ENCODE measurements at places on chromosomes 4 and X.

DNA sequence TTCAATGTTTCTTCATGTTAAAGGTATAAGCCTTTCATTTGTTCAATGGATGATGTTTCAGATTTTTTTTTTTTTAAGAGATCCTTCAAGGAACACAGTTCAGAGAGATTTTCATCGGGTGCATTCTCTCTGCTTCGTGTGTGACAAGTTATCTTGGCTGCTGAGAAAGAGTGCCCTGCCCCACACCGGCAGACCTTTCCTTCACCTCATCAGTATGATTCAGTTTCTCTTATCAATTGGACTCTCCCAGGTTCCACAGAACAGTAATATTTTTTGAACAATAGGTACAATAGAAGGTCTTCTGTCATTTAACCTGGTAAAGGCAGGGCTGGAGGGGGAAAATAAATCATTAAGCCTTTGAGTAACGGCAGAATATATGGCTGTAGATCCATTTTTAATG, 75.8 kb downstream of the NPNT start:
- no peak for DNase-seq

DNA sequence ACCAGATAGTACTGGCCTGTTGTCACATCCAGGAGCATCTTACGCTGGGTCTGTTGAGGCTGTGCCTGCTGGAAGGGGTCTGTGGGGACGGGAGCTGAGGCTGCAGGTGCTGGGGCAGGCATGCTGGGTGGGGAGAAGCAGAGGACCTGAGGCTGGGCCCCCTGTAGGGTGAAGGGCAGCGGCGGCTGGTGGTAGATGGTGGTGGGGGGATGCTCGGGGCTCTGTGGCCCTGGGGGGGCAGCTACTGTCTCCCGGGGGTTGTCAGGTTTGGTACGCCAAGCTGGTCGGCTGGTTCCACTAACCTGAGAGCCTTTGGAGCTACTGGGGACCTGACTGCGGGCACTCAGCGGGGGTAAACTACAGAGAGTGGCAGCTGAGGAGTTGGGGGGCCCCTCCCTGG, 7.8 kb downstream of the C4orf54 start:
- DNase-seq = no peak

GRCh38 chr4:70712604-70713452, 8.9 kb upstream of the RUFY3 start:
- DNase-seq = no peak

DNA sequence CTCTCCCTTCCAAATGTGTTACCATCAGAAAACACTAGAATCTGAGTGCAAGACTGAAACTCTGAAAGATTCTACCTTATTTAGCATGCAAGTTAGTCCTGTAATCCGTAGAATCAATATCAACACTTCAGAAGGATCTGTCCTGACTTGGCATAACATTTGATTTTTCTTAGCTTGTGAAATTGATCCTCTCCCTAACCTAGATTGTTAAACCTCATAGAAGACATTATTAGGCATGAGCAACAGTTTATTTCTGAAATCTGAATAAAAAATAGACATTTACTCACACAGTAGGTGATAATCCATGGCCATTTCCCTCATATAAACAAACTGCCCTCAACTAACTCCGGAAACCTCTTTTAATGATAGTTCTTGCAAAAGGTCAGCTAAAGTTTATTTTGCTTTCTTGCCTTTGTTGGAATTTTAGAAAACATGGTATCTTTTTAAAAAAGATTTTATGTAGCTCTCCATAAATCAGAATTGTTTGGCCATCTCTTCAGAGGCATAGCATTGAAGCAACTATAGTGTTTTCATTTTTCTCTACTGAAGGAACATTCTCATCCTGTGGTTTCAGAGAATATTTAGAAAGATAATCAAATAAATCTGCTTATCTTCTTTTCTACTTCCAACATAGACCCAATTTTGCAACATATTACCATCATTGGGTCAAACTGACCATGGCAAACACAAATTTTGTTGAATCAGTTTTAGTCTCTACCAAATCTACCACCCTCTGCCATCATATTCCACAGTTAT, 38.5 kb upstream of the PDLIM5 start:
- no peak for DNase-seq

DNA sequence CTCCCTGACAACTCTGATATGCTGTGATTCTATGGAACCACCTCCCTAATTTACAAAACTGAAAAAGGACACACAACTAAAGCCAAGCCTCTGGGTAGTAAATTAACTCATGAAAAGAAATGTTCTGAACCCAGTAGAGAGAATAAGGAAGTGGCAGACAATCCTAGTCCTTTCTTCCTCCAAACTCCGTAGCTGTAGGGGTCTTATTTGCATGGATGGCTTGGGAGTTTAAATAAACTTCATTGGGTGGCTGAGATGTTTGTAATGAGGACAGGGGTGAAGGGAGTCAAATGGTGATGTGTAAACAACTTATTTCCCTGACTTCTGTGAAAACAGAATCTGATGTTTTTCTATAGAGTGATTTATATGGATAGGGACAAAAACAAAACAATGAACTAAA, 59.3 kb downstream of the GPC3 start:
- no peak for DNase-seq

DNA sequence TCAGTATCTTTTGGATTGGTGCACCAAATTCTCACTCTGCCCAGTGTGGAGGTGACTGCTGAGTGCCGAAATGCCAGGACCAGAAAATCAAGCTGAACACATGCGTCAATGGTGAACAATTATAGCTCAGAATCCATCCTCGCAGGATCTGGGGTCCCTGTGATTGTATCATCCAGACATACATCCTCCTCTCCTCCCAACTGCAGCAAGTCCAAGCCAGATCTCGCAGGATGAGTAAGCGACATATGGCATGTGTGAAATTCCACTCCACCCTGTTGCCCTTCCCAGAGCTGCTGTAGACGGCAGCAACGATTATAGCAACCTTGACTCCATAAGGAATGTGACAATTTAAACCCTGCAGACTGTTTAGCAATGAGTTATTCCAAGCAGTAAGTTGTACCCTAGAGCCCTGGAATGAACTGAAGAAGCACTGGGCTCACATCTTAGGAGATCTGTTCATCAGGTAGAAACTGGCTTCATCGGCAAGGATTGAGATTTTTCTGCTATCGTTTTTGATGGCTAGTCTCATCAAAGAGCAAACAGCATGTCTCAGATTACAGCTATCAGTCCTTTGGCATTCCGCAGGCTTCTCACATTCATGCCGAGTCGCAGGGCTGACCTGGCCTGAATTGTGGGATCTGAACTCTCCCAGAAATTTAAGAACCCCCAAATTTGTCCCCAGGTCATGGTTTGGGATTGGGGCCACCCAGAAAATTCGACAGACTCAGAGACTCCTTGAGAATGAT, 35.5 kb upstream of the SORBS2 start:
- no peak for DNase-seq

GRCh38 chrX:151596282-151596681, 32.8 kb downstream of the PASD1 start:
- no peak for DNase-seq

DNA sequence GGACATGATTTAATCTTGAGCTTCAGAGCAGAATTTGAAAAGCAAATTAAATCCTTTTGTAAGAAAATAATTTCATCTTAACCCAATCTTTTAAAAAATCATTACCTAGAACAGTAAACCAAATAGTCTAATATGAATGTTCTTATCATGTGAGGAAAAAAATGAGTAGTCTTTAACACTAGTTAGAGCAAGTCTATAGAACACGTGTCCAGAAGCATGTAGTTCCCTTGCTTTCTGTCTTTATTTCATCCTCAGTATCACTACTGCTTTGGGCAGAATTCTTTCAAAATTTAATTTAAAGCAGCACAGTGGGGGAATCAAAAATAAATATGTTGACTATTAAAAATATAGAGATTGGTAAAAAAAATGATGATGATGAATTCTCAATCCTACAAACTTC, 2.1 kb downstream of the RBM47 start:
- DNase-seq = no peak

DNA sequence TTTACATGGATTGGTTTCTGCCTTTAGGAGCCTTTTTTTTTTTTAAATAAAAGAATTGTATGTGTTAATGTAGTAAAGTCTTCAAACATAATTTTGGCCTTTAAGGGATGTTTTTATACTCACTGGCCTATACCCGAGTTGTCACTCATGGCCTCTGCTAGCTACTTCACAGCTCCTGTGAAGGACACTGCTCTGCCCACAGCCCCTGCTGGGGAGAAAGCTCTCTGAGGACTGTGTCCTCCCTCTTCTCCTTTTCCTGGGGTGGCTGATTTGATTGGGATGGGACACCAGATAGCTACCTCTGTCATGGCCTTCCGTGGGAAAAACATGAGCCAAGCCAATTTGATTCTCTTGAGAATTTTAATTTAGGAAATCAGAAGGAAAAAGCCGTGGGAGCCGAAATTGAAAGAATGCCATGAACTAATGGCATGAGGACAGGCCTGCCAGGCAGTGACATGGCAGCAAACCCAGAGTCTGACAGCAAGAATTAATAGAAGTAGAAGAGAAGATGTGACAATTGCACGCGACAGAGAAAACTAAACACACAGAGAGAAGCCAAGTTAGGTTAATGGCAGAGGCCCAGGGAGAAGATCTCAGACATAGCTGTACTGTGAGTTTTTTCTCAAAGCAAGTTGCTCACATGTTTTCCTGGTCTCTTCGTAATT, 81.4 kb downstream of the ARHGAP10 start:
- no peak for DNase-seq

DNA sequence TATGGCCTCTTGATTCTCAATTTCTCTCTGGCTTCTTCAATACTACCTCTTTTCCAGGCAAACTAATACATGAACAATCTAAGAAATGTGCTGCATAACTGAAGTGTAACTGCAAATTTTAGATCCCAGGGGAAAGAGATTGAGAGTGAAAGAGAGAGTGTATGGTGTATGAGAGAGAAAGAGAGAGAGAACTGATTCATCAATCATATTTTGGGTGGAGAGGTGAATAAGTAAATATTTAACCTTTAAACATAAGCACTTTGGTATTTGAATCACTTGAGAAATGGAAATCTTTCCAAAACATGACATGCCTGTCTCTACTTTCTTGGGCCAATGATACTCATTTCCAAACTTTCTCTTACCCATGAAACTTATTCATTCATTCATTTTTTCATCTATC, 147.2 kb upstream of the DIPK2B start:
- no peak for DNase-seq

DNA sequence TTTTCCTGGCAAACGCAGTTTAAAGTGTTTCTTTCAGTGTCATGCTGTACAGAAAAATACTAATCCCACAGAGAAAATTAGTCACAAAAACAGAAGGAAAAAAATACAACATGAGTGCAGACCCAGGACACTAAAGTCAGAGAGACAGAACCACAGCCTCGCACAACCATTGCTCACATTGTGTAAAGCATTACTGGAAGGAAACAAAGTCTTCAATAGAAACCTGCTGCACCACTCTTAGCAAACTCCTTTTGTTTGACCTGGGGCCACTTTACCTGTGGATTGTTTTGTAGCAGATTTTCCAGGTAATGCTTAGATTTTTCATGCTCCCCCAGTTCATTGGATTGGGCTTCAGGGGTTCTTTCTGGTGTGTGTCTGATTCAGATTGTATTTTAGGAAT, 131.8 kb upstream of the TMLHE start:
- DNase-seq = no peak

DNA sequence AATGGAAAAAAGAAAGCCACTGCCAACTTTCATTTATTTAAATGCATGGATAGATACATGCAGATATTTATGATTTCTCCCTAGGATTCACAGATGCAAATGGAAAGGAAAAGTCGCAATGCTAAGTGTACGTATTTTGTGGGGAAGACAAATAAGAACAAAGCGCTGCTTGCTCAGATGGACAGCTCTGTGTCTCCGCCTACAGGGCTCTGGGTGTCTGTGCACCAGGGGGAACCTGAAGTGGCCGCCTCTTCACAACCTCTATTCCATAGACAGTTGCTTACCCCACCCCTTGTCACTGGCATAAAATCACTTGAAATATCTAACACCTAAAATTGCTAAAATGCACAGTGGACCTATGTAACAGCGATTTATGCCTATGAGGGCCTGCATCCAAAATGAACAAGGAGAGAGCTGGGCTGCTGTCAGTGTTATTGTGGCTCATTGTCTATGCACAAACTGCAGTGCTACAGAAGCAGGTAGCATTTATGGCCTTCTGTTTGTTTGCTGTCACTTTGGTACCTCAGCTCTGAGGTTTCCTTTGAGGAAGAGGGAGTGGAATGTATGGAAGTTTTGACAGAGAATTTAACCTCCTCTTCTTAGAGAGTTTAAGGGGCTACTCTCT, 58.6 kb upstream of the PAGE1 start:
- peak; percentile 62 for DNase-seq

DNA sequence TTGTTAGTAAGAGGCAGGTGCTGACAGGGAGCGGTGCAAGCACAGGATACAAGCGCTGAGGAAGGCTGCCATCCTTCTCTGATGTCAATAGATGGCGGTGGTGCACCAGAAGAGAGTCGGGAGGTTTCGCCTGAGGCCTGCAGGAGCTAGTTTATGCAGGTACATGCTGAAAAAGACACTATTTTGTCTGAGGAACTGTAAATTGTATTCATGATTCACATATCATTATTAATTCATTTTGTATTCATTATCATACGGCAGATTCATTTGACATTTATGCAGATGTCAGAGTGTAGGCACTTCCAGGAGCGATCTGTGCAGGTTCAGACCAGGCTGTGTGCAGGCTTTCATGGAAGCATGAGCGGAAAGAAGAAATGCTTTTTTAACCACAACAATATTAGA, 824.0 kb downstream of the STIM2 start:
- DNase-seq = no peak

DNA sequence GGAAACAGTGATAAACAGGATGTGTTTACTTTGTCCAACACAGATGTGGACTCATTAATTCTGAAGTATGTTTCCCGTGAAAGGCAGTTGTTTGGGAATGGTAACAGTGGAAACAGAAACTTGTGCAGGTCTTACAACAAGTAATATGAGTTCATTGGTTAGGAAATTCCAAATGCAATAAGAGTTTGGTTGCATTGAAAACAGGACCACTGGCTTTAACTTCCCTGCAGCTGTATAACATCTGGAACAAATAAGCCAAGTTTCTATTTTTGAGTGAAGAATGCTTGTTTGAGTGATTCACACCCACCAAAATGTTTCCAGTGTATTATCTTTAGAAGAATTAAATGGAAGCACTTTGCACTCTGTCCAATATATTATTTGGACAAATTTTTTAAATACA, 82.4 kb upstream of the BMP3 start:
- no peak for DNase-seq

GRCh38 chr4:86974551-86974994, 39.8 kb downstream of the AFF1 start:
- DNase-seq = no peak

DNA sequence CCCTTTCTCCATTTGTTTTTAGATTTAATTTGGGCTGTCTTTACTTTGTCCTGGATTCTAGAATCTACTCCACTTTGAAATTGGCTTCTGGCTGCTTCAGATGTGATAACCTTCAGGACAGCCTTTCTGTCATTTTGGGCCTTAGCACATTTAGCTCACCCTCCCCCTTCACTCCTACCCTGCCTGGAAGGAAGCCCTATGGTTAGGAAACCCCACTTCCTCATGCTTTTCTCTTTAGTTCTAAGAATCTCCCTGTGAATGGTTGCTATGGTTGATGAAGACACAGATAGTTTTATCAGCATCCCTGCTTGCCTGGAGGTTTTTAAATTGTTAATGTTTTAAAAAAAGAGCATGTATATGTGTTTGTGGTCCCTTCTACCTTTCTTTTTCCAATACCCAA, 100.7 kb upstream of the PTPN13 start:
- DNase-seq = no peak

GRCh38 chr4:21544415-21544814, 404.2 kb downstream of the KCNIP4 start:
- no peak for DNase-seq
